Activated CD4-positive, alpha-beta T cell treated with anti-CD3 and anti-CD28 coated beads, Interleukin-2, Interleukin-6, amounts not matched to agents 100 ng/mL and 50 ng/mL, durations not matched to agents 16 hours and 8 hours (primary cell): ENCODE measurements at places on chromosomes 1 and 21.
A peak's percentile ranks its signal among the peaks of the same experiment; 100 is the strongest.

DNA sequence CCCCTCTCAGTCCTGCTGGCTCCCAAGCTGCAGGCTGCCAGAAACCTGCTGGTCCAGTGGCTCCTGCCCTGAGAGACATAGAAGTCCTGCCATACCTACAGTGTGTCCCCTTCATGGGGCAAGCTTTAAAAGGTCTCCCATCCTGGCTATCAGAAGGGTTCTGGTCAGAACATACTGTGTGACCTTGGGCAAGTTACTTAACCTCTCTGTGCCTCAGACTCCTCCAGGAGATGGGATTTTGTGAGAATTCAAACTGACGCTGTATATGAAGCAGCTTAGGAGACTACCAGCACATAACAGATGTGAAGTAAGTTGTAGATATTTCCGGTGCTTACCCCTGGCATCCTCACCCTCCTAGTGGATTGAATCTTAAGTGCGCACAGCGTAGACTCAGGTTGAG is 8.7 kb upstream of the GJB5 start:
- DNase-seq: no peak

DNA sequence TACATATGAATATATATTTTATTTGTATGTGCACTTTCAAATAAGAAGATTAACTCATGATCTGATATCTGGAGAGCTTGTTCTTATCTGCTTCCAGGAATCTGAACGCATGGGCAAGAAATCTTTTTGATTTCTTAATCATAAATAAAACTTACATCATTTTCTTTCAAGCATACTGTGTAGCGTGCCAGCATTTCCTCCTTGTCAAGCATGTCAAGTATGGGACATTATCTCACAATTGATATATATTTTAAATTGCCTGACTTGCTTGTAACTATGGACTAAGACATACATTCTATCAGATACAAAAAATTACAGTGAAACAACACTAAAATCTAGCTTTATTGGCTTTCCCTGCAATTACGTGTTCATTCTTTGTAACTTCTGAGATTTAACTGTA is 1128.2 kb downstream of the PLA2G4A start:
- no peak for DNase-seq

- DNase-seq: peak; percentile 30
Measured at GRCh38 chr1:220680085-220680687, 10.0 kb upstream of the C1orf115 start.

DNA sequence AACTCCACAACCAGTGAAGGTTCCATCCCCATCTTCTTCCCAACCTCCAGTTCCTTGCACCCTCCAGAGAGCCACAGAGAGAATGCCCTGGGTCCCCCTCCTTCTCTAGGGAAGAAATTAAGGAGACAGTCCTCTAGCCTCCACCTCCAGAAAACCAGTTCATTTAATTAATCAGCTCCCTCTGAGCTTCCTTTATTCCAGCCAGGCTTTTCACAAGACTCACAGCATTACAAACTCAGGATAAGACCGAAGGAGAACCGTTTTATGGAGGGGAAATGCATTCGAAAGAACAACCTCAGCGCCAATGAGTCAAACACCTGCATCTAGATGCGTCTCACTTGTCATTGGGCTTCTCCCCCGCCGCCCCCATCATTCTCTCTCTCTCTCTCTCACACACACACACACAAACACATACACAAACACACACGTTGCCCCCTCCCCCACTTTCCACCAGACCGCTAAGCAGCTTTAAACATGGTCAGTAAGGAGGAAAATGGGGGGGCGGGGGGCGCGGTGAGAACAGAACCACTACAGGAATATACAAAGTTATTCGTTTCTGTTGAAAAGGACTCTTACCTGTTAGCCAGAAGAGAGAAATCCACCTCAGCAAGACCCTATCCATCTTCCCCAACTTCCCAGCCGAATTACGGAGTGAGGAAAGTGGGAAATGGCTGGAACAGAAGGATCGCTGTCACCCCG is 544 bp downstream of the ILDR2 start:
- peak; percentile 31 for DNase-seq

DNA sequence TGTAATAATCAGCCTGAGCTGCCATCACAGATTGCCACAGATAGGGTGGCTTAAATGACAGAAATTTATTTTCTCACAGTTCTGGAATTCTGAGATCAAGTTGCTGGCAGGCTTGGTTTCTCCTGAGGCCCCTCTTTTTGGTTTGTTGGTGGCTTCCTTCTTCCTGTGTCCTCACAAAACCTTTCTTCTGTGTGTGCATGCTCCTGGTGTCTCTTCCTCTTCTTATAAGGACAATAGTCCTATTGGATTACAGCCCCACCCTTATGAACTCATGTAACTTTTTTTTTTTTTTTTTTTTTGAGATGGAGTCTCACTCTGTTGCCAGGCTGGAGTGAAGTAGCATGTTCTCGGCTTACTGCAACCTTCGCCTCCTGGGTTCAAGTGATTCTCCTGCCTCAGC is 41.0 kb upstream of the F3 start:
- no peak for DNase-seq

DNA sequence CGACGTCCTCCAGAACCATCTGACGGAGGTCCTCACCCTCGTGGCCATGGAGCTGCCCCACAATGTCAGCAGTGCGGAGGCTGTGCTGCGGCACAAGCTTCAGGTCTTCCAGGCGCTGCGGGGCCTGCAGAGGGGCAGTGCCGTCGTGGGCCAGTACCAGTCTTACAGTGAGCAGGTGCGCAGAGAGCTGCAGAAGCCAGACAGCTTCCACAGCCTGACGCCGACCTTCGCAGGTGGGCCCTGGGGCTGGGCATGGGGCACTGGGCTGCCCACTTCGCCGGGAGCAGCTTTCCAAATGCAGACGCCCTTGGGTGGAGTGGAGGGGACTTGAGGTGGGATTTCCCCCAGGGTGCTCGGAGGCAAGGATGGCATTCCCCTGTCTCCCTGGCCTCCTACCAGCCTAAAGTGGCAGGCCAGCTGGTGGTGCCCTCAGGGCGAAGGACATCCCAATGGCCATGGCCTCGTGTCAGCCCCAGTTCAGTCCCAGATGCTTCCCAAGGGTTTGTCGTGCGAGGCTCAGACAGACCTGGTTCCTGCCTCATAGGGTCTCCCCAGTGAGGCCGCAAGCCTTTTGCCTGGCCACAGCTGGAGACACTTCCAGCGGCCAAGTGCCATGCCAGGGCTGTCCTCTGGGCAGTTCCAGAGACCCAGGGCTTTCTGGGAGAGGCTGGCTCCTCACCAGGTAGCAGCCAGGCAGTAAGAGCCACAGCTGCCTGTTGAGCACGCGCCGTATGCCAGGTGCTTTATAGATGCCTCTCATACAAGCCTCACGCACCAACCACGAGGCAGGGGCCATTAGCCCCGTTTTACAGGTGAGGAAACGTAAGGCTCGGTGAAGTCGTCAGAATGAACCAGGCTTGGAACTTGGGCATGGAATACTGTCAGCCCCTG is 27.8 kb downstream of the H6PD start:
- DNase-seq: no peak

DNA sequence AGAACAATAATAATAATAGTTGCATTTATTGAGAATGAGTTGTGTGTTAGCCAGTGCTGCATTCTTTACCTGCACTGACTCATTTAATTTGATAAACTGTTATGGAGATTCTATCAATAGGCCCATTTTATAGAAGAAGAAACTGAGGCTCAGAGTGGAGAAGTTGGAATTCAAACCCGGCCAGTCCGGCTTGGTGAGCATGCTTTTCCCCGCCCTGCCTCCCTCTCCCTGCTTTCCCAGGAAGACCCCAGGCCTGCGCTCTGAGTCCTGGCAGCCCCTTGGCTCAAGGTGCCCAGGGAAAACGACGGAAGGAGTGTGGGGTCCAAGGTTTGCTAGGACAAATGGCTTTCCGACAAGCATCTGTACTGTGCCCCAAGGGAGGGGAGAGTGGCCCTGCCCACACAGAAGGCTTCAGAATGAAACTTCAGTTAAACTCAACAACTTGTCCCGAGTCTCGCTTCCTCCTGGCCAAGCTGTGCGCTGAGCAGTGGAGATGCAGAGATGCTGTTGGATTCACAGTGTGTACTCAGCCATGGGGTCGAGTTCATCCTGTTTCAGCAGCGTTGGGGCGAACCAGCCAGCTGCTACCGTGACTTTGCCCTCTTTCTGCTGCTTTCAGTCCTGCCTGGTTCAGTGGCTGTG is 23.3 kb upstream of the PADI6 start:
- DNase-seq: no peak

- DNase-seq: peak; percentile 25
Measured at GRCh38 chr1:26582053-26582835, 52.7 kb downstream of the RPS6KA1 start.

DNA sequence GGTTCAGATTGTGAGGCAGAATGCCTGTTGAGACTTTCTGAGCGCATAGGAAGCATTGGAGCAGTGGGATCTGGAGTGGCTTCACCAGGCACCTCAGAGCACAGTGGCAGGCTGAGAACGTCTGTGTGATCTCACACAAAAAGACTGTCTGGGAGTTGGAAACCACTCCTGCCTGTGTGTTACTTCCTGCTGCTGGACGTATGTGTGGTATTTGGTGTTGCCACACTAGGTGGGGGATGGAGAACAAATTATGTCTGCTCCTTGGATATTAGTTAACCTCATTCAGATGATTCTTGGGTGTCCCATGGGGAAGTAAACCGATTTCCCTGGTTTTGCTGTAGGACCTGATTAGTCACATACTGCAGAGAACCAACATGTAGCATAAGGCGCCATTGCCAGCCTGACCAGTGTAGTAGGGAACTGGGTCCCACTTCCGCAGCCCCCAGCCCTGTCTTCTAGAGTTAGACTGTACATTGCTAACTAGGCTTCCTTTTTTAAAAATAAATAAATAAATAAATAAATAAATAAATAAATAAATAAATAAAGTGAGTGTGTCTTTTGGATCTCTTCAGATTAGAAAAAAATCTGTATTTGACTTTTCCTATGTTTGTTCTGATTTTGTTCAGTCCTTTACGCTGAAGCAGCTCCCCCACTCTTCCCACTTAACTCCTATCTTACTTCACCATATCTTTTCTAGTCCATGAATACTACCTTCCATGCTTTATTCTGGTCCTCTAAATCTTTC is 26.9 kb downstream of the UCK2 start:
- peak; percentile 32 for DNase-seq

DNA sequence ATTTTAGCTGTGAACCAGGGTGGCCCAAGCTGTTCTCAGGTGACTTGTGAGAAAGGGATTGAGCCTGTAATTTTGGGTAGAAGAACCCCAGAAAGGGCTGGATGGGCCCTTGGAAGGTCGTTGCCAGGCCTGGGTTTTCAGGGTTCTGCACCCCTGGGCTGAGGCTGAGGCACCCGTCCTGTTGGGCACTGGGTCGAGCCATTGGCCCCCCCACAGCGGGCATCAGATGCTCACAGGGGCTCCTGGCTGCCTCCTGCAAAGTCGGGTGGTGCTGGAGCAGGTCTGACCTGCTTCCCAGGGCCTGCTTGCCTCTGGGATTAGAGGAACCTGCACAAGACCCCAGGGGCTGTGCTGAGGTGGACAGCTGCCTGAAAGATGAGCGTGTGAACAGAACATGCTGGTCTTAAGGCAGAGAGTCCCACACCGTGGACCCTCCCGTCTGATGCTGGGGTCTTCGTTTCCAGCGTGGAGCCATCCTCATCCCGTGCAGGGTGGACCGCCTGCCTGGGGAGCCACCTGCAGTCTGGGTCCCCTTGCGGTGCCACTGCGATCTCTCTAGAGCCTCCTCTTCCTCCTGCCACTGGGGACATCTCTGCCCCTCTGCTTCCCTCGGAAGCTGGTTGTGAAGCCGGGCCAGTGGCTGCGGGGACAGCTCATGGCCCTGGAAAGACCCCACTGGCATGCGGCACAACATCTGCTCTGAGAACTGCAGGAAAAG is 1.7 kb upstream of the TRPM2 start:
- no peak for DNase-seq

- DNase-seq: no peak
Measured at GRCh38 chr21:34043333-34043732, 30.0 kb upstream of the MRPS6 start.

- no peak for DNase-seq
Measured at GRCh38 chr1:190957565-190957964, 479.9 kb upstream of the BRINP3 start.

DNA sequence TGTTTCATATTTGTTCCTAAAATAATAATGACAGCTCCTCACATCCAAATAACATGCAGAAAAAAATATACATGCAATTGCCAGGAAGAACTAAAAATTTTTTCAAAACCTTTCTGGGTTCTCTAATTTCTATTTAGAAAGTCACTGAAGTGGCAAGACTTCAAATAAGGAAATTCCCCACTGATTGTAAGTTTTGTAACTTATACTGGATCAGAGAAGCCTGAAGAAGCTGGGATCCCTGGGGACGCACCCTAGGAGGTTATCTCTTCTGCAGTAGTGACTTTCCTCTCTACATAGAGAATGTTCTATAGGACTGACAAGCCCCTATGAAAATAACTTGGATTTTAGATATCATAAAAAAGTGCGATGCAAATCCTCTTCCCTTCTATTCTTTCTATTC is 182.6 kb downstream of the MRPL39 start:
- DNase-seq: no peak

- DNase-seq: peak; percentile 55
Measured at GRCh38 chr1:213987422-213987926, 299 bp upstream of the PROX1 start.

GRCh38 chr1:58576325-58576726 is 726 bp downstream of the TACSTD2 start:
- DNase-seq: no peak

GRCh38 chr1:88540255-88540654 is 143.8 kb upstream of the PKN2 start:
- no peak for DNase-seq
